A549 treated with ZK216348 at 1 μM for 4 hours (cell line): ENCODE measurements at places on chromosomes 3 and 15. TPM values are rescaled to one million over a fixed set of nuclear protein-coding genes. Genes with fewer than 3 reads are reported as not detected.

Gene MITF
- 5.8 to 9.0 TPM (median 7.3 TPM) in 5 replicates for total RNA-seq

Gene ZKSCAN7
- not detected in 5 replicates for total RNA-seq

Gene ARGFX
- not detected in 5 replicates for total RNA-seq

Gene LYZL4
- total RNA-seq = not detected in 5 replicates

Gene MUSTN1
- 0.44 TPM in 1 of 5 replicates, not detected in the others for total RNA-seq

Gene GCSAM
- not detected in 5 replicates for total RNA-seq

Gene CACNA1D
- total RNA-seq = 0.58 to 1.1 TPM (median 0.62 TPM) in 5 replicates

Gene NEK10
- 0.51 to 1.2 TPM (median 0.89 TPM) in 5 replicates for total RNA-seq

Gene NOX5
- 0.12 to 0.41 TPM (median 0.26 TPM) in 5 replicates for total RNA-seq

Gene HEG1
- 5.0 to 10.0 TPM (median 7.3 TPM) in 5 replicates for total RNA-seq

Gene TPRG1
- 0.09 to 0.40 TPM (median 0.25 TPM) in 4 of 5 replicates, not detected in the other for total RNA-seq

Gene FOXL2
- total RNA-seq = 2.5 to 6.0 TPM (median 4.8 TPM) in 5 replicates

Gene SEMA3B
- 4.7 to 9.6 TPM (median 7.3 TPM) in 5 replicates for total RNA-seq

Gene CSPG5
- 0.89 to 1.3 TPM (median 1.1 TPM) in 5 replicates for total RNA-seq

Gene WNT5A
- total RNA-seq = 0.66 to 1.3 TPM (median 1.1 TPM) in 5 replicates

Gene RASGRP1
- 0.24 to 0.42 TPM (median 0.35 TPM) in 5 replicates for total RNA-seq

Gene CNTN3
- not detected in 5 replicates for total RNA-seq

Gene MOBP
- total RNA-seq = 0.15 to 0.36 TPM in 2 of 5 replicates, not detected in the others

Gene GPR15
- total RNA-seq = not detected in 5 replicates

Gene SERPINI2
- not detected in 5 replicates for total RNA-seq

Gene ANKRD34C
- total RNA-seq = not detected in 5 replicates

Gene PTH1R
- 0.28 to 0.89 TPM (median 0.58 TPM) in 5 replicates for total RNA-seq

Gene TIMP4
- total RNA-seq = 10.8 to 13.2 TPM (median 12.0 TPM) in 5 replicates

Gene ANKUB1
- not detected in 5 replicates for total RNA-seq

Gene OXSR1
- total RNA-seq = 23.2 to 41.1 TPM (median 34.8 TPM) in 5 replicates

Gene P2RY12
- not detected in 5 replicates for total RNA-seq

Gene ZIC1
- not detected in 5 replicates for total RNA-seq

Gene ZSCAN29
- 7.1 to 12.5 TPM (median 9.3 TPM) in 5 replicates for total RNA-seq

Gene ZBTB20
- total RNA-seq = 0.51 to 1.4 TPM (median 1.2 TPM) in 5 replicates

Gene C3orf33
- 4.3 to 7.5 TPM (median 6.5 TPM) in 5 replicates for total RNA-seq

Gene HES1
- total RNA-seq = 9.5 to 13.7 TPM (median 13.4 TPM) in 5 replicates

Gene SH3GL3
- 0.49 to 1.3 TPM (median 0.71 TPM) in 5 replicates for total RNA-seq

Gene TRH
- total RNA-seq = not detected in 5 replicates

Gene TMEM62
- 5.8 to 9.7 TPM (median 8.0 TPM) in 5 replicates for total RNA-seq

Gene RTP1
- total RNA-seq = not detected in 5 replicates

Gene ZNF502
- 1.6 to 2.5 TPM (median 2.1 TPM) in 5 replicates for total RNA-seq

Gene LRRC31
- not detected in 5 replicates for total RNA-seq

Gene LARP6
- total RNA-seq = 51.9 to 82.2 TPM (median 81.1 TPM) in 5 replicates

Gene CCR8
- total RNA-seq = not detected in 5 replicates

Gene PP2D1
- not detected in 5 replicates for total RNA-seq

Gene IGSF11
- 2.7 to 6.4 TPM (median 4.9 TPM) in 5 replicates for total RNA-seq

Gene LRRC34
- not detected in 5 replicates for total RNA-seq
